T-helper 1 cell (primary cell): ENCODE measurements at places on chromosomes 13 and 19.
A peak's percentile ranks its signal among the peaks of the same experiment; 100 is the strongest.

- DNase-seq: no peak
These were observed 141.2 kb downstream of the FLT1 start for GRCh38 chr13:28353679-28354078.

GRCh38 chr19:1488282-1488601 lies 1.9 kb downstream of the PCSK4 start:
- DNase-seq: no peak

GRCh38 chr19:41302624-41303351 lies 7.2 kb upstream of the CCDC97 start:
- peak; percentile 37 for DNase-seq

DNA sequence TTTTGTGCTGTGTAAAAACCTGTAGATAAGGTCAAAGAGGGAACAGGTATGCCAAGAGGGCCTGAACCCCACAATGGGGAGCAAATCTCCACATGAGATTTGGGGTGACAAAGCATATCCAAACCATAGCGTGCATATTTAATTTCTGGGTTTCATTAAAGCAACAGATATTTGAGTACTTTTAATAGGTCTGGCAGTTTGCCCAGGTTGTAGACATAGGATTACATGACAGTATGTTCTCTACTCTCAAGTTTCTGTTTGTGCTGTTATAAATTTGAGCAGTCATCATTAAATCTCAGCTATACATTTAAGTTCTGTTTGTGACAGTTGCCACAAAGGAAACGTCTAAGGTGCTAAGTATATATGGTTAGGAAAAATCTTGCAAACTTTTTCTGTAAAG lies 236.4 kb downstream of the ATP8A2 start:
- no peak for DNase-seq

DNA sequence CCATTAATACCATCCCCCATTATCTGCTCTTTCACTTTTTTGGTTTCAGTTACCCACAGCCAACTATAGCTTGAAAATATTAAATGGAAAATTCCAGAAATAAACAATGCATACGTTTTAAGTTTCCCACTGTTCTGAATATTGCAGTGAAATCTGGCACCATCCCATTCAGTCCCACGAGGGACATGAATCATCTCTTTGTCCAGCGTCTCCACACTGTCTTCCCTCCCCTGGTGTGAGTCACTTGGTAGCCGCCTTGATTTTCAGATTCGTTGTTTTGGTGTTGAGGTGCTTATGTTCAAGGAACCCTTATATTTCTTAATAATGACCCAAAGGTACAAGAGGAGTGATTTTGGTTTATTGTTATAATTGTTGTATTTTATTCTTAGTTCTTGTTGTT lies 246.1 kb downstream of the DCT start:
- DNase-seq: no peak

DNA sequence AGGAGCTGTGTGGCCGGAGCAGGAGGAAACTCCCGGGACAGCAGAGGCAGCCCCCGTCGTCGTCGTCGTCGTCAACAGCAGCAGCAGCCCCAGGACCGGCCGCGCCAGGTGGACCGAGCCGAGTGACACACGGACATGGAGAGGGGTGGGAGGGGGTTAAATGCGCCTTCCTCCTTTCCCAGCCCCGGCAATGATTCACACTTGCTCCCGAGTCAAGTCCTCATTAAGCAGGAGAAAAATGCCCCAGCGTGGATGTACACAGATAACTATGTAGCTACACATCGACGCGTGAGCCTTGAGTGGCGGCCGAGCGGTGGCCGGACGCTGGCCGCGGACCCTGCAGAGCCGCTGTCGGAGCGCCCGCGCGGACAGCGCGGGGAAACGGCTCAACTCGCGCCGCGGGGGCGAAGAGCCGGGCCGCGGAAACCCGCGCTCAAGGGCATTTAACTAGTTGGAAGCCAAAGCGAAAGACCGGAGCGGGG lies 645 bp downstream of the UBL3 start:
- DNase-seq: peak; percentile 9

GRCh38 chr13:91079176-91079575 lies 268.3 kb upstream of the MIR17HG start:
- DNase-seq: no peak

DNA sequence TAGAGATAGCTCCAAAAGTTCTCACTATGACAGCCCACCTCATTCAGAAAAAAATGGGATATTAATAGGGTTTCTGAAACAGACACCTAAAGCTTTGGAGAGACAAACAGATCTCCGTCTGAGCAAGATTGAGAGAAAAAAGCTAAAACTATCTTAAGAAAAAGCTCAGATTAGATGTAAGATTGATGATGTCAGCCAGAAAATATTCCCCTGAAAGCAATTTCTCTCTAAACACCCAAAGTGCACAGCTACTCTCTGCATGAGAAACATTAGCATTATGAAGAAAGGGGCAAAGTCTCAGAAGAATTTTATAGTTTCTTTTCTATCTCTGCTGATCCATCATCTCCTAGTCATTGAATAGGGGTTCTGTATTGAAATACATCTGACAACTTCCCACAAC lies 148.9 kb downstream of the ZNF737 start:
- no peak for DNase-seq

DNA sequence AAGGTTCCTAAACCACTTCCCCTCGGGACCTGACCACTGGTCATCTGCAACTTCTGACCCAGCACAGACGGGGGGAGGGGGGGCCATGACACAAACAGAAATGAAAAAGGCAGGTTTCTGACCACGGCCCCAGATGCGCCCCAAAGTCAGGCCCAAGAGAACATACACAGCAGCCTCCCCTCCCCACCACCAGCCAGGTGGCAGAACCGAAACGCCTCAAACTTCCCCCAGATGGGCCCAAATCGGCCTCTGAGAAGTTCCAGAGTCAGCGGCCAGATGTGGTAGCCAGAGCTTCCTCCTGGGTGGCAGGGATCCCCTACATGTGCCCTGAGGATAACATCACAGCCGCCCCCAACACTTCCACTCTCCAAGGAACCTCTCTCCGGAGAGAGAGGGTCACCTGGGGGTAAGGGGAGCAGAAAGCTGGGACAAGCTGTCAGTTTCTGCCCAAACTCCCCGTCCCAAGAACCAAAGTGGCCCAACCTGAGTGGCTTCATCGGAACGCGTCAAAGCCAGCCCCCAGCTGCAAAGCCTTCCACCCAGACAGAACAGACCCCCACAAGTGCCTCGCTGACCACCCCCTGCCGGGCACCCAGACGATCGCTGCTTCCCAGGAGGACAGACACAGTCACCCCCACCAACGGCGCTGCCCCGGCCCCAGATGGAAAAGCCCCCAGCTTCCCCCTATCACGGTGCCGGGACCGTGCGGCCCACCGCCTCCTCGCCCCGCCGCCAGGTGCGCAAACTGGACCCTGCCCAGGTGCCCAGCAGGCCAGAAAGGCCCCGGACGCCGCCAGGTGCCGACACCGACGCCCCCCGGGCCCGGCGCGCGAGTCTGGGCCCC lies 800 bp downstream of the ELL start:
- no peak for DNase-seq

DNA sequence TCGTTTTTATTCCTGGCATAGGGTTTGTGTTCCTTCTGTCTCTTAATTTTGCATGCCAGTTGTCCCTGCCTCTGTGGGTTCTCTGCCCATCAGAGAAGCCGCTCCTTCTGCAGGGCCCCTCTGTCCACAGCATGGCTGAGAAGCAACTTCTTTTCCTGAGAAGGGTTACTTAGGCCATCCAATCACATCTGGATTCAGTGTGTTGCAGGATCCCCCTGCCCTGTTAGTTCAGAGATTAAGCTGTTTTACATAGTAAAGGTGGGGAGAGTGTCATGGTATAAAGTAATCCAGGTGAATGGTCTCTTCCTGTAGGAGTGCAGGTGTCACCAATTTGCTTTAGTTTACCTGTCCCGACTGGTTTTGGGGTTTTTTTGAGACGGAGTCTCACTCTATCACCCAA lies 22.9 kb upstream of the GARRE1 start:
- no peak for DNase-seq

DNA sequence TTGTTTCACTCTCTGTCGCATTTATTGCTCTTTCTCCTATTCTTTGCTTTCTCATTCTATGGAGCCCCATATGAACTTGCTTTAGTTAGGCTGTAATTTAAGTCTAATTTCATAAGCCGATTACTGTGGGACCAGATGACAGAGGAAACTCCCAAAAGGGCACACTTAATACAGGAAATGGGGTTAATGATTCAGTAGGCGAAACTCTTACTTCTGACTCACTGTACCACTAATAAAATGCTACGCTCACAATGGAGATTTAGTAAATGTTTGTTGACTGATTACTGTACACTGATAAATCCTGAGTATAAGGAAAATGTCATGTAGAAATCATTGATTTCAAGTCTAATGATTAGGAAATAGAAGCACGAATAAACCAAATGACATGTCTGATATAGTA lies 276.4 kb downstream of the KLF5 start:
- DNase-seq: no peak

- DNase-seq: no peak
These were observed 18.1 kb upstream of the NPAS1 start for GRCh38 chr19:47001584-47001983.

GRCh38 chr13:45138282-45138681 lies 18.0 kb downstream of the GTF2F2 start:
- DNase-seq: no peak

DNA sequence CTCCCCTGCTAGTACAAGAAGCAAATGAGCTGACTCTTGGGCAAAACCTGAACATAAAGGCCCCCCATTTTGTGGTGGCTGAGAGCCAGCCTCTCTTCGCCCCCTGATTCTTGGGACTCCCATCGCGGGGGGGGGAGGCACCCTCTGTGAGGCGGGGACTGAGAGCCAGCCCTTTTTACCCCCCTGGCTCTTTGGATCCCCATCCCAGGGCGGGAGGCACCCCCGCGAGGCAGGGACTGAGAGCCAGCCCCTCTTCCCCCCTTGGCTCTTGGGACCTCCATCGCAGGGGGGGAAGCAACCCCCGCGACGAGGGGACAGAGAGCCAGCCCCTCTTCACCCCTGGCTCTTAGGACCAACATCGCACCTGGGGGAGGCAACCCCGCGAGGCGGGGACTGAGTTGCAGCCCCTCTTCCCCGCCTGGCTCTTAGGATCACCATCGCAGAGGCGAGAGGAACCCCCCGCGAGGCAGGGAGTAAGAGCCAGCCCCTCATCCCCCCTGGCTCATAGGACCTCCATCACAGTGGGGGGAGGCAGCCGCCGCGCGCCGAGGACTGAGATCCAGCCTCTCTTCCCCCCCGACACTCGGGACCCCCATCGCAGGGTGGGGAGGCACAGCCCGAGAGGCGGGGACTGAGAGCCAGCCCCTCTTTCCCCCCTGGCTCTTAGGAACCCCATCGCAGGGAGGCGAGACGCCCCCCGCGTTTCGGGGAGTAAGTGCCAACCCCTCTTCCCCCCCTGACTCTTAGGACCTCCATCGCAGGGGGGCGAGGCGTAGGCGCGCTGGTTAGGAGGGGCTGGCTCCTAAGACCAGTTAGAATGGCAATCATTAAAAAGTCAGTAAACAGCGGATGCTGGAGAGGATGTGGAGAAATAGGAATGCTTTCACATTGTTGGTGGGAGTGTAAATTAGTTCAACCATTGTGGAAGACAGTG lies 2428.4 kb upstream of the PCDH20 start:
- DNase-seq: no peak

- no peak for DNase-seq
These were observed 6.8 kb downstream of the GAMT start for GRCh38 chr19:1394252-1395193.

- no peak for DNase-seq
These were observed 1.1 kb downstream of the PIP5K1C start for GRCh38 chr19:3698974-3699740.

DNA sequence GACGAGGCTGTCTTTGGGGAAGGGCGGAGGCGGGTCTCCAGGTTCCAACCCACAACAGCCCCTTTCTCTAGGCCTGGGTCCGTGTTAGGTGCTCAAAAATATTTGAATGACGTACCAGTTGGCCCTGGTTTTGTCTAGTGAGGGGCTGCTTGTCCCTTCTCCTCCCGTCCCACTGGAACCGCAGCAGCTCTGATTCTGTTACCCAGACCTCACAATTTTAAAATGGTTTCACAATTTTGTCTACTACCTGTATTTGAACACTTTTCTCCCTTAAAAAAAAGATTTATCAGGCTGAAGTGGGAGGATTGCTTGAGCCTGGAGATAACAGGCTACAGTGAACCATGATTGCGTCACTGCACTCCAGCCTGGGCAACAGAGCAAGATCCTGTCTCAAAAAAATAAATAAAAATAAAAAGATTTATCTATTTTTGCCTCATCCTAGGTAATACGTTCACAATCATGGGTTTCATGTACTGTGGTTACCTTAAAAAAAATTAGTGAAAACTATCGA lies 1.3 kb upstream of the IRF2BP1 start:
- DNase-seq: no peak

DNA sequence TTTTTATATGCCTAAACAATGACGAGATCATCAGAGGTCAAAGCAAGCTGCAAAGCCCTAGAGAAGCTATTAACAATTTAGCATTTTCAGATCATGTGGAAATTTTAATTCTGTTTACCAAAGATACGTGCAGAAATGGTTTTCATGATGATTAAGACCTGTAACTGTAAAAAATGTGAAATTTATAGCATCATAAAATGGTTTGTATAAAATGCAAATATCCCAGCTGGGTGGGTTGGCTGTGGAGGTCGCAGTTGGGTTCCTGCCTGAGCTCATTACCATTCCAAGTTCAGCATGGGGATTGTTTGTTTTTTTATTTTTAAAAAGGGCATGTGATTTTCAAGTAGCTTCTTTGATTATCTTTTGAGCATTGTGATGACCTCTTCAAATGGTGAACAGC lies 47.9 kb upstream of the SIAH3 start:
- no peak for DNase-seq

GRCh38 chr19:31127134-31127967 lies 221.9 kb downstream of the TSHZ3 start:
- no peak for DNase-seq

GRCh38 chr19:1853295-1854038 lies 5.2 kb upstream of the REXO1 start:
- DNase-seq: peak; percentile 89

DNA sequence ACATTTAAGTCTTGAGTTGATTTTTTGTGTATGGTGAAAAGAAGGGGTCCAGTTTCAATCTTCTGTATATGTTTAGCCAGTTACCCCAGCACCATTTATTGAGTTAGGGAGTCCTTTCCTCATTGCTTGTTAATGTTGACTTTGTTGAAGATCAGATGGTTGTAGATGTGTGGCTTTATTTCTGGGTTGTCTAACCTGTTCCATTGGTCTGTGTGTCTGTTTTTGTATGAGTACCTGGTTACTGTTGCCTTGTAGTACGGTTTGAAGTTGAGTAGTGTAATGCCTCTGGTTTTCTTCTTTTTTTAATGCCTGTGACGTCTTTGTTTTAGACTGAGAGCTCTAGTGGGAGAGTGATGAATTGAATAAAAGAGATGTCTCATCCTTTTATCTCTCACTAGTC lies 83.2 kb downstream of the NBEA start:
- no peak for DNase-seq

DNA sequence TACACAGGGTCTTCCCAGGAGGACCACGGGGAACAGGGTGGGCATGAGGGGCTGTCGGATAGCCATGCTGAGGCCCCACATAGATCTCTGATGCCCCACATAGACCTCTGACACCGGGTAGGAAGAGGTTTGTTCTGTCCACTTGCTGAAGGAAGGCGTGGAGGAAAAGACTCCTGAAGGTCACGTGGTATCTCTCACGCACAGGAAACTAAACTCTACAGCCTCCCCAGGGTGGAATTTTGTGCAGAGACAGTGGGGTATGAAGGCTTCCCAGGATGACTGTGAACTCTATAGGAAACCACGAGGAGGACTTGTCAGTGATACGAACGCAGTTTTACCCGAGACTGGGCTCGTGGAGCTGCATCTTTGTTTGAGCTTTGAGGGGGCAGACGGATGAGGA lies 2.8 kb downstream of the EVI5L start:
- no peak for DNase-seq

- no peak for DNase-seq
These were observed 11.6 kb downstream of the NFILZ start for GRCh38 chr19:8641908-8642547.

GRCh38 chr13:112117955-112118302 lies 51.0 kb downstream of the SOX1 start:
- DNase-seq: no peak
